HTR-8/SVneo (cell line): ENCODE measurements at places on chromosomes 16 and 17.

DNA sequence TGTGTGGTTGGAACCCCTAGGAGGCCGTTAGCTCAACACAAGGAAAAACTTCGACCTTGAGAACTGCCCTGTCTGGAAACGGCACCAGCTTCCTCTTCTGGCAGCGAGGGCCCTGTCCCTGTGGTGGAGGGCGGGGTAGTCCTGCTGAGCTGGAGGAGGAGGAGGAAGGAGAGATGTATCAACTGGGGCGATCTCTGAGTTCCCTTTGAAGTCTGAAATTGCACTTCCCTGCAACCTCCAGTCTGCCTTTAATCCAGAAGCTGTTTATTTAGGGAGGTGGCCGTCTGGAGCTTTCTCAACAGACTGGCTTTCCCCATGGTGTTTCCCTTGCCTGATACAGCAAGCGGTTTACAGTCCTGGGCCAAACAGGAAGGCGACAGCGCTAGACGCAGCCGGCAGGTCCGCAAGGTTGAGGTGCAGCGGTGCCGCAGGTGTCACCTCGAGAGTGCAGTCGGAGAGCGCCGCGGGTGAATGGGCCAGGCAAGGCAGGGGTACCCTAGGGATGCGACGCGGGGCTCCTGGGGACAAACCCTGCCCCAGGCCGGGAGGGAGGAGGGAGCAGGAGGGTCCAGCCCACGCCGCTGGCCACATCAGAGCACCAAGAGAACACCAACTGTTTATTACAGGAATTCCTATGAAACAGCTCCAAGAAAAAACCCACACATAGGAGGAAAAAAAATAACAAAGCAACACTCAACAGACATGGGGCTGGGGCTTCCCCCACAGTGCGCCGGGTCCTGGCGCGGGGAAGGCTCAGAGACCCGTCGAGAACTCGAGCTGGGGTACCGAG lies 11.4 kb upstream of the MRPS23 start:
- DNase-seq: no peak

- no peak for DNase-seq
Observed at GRCh38 chr17:74053712-74054078, 149.8 kb upstream of the RPL38 start.

DNA sequence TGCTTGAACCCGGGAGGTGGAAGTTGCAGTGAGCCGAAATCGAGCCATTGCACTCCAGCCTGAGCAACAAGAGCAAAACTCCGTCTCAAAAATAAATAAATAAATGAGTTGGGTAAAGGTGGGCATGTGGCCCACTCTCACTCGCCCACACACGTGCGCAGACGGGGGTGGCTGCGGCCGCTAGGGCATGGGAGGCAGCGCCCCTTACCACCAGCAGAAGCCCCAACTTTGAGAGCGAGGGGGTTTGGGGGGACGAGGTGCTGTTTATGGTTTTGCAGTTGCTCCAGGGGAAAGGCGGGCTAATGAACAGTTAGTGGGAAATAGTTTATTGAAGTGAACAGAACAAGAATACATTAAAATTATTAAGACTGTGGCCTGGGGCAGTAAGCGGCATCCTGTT lies 14.9 kb upstream of the RBFOX3 start:
- no peak for DNase-seq

- no peak for DNase-seq
Observed at GRCh38 chr16:81716478-81717225, 62.4 kb upstream of the PLCG2 start.

DNA sequence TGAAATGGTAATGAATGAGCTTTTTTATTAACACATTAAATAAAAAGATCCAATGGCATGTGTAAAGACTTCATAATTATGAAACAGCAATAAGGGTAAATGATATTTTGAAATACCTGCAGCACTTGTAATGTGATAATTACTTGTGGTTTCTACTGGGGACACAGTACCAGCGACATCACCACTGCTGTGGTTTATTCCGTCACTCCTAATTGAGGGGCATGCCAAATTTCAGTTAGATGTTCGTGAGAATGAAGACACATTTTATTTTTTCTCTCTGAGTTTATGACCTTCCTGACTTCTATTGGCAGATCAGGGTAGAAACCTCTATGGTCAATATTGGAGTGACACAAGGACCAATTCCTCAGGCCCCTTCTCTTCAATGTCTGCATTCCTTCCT lies 131.9 kb upstream of the XYLT1 start:
- no peak for DNase-seq

GRCh38 chr17:60510031-60510430 lies 16.0 kb downstream of the APPBP2 start:
- no peak for DNase-seq
